ENCODE measurements at places on chromosomes 3 and 15.

- DNase-seq: no peak
These were observed 14.8 kb downstream of the HRH1 start for GRCh38 chr3:11168881-11169805.

DNA sequence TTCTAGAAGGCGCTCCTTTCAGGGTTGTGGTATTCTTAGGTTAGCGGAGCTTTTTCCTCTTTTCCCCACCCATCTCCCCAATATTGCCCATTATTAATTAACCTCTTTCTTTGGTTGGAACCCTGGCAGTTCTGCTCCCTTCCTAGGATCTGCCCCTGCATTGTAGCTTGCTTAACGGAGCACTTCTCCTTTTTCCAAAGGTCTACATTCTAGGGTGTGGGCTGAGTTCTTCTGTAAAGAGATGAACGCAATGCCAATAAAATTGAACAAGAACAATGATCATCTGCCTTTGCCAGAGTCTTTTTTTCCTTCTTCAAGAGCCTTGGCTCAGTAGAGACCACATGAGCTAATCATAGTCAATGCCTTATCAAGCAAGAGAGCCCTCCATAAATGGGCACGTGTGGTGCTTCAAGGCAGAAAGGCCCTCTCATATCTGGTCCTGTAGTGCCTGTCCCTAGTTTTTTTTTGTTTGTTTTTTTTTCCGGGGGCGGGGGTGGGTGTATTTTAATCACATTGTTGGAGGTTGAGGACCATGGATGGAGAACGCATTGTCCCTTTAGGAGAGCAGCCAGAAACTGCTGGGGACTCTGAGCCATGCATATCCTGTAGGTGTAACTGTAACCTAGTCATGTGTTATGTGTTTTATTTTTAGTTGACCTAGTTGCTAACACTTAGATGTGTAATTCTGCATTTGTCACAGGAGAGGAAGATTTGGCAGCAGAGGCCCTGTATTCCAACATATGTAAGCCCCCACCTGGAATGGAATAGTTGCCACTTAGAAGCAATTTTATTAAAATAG, 64.7 kb upstream of the ACAD9 start:
- DNase-seq: no peak

DNA sequence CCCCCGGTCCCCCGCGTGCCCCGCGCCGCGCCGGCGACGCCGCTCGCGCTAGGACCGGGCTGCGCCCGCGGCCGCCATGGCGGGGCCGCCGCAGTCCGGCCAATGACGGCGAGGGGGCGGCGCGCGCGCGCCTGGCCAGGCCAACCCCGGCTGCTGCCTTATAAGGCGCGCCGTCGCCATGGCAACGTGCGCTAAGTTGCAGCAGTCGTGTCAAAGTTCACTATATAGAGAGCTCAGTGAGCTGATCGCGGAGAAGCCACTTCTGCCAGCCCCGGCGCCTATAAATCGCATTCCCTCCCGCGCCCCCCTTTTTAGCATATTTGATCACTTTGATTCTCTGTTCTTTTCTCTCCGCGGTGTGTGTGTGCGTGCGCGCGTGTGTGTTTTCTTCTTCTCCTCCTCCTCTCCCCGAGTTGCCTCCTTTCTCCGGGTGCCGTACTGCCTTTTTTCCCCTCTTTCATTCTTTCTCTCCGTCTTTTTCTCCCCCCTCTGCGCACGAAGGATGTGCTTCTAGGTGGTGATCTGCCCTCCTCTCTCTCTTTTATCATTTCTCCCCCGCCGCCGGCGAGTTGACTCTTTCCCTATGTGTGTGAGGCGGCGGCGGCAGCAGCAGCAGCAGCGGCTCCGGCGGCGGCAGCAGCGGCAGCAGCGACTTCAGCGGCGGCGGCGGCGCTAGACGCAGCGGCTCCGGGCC, at the start of gene NR2F2:
Gene NR2F2, plus strand, starts transcription at position 251 of the 694 bp plus-strand sequence. CDS start 1,406 bp downstream, outside the sequence.
- DNase-seq: peak; percentile 44

DNA sequence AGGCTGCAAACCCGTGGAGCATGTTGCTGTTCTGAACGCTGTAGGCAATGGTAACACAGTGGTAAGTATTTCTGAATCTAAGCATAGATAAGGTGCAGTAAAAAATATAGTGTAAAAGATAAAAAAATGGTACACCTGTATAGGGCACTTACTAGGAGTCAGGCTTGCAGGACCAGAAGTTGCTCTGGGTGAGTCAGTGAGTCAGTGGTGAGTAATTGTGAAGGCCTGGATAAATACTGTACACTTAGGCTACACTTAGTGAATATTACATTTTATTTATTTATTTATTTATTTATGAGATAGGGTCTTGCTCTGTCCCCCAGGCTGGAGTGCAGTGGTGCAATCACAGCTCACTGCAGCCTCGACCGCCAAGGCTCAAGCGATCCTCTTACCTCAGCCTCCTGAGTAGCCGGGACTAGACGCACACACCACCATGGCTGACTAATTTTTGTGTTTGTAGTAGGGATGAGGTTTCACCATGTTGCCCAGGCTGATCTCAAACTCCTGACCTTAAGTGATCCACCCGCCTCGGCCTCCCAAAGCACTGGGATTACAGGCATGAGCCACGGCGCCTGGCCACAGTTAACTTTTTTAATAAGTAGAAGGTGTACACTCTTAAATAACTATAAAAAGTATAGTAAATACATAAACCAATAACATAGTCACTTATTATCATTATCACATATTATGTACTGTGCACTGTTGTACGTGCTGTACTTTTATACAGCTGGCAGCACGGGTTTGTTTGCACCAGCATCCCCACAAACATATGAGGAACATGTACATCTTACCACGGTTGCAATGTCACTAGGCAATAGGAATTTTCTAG, 155.1 kb downstream of the IGF1R start:
- no peak for DNase-seq

GRCh38 chr3:143507735-143508580, 340.3 kb downstream of the SLC9A9 start:
- no peak for DNase-seq

DNA sequence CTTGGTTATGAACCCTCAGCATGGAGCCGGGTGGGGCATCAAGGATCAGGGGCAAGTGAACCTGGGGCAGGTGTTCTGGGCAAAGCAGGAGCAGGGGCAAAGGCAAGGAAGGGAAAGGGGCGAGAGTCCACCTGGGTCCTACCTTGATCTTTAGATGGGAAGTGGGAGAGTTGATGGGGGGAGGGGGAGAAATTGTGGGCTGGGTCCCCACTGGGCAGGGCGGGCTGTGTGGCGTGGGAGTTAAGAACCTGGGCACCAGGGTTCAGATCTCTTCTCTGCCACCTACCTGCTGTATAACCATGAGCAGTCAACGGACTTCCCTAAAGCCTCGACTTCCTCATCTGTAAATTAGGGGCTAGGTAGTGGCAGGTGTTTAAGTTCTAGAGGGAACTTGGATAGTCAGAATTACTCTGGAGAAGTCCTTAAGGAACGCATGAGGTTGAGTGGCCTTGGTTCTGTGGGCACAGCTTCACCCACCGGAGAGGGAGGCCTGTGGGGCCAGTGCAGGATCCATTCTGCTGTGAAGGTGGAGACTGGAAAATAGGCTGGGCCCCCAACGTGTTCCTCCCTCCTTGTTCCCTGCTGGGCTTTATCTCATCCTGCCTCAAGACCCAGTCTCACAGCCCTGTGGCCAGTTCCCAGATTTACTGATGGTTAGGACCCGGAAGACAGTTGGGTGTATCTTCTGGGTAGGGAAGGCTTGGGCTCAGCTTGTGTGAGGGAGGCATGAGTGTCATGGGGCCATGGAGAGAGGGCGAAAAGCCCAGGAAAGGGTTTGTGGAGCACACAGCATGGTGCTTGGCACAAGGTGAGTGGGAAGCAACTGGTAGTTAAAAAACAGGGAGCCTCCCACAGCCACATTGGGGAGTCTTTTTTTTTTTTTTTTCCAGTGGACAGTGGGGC, 90.6 kb downstream of the EEFSEC start:
- no peak for DNase-seq

DNA sequence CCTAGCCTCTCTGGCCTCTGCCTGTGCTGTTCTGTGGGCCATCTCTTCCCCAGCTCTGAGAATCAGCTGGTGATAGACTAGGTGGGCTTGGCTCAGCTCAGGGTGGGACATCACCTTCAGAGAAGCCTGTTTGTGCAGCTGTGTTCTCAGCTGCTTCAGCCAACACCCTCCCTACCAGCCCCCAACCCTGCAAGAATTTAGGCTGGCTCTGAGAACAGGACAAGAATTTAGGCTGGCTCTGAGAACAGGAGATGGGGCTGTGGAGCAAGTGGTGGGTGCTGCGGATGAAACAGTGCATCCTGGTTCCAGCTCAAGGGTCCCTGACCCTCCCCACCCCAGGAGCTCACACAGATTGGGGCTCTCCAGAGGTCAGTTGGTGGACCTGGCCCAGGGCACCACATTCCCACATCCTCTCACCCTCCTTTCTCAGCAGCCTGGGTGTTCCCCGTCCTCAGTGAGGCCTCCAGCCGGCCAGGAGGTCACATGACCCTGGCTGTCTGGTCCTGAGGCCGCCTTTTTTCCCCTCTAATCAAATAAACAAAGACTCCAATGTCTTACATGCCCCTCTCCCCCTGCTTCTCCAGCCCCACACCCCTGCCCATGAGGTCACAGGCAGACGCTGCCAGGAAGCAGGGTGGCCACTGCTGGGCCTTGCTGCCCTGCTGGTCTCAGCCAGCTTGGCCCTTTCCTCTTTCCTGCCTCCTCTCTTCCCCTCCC, 14.9 kb downstream of the PLEKHO2 start:
- DNase-seq: no peak

- no peak for DNase-seq
These were observed 117.4 kb downstream of the TIGIT start for GRCh38 chr3:114411190-114411668.

DNA sequence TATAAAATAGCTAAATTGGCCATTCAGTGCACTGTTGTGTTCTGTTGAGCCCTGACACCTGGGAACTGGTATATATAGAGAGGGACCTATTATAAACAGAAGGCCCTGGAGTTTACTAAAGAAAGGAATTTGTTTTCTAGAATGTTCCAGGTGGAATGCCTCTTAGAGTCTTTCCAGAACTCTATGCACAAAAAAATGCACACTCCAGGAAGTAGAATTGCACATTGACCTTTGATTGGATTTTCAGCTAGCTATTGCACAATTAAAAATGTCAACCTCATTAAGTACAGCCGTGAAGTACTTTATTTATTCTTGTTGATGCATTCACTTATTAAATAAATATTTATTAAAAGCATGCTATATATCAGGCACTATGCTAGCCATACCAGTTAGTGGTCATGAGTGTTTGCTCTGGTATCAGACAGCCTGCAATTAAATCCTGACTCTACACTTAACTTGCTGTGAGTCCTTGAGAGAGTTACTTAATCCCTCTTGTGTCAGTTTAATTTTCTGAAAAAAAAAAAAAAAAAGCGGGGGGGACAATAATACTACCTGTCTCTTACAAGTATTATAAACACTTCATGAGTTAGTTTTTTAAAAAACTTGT, 40.8 kb downstream of the NDUFB4 start:
- no peak for DNase-seq

DNA sequence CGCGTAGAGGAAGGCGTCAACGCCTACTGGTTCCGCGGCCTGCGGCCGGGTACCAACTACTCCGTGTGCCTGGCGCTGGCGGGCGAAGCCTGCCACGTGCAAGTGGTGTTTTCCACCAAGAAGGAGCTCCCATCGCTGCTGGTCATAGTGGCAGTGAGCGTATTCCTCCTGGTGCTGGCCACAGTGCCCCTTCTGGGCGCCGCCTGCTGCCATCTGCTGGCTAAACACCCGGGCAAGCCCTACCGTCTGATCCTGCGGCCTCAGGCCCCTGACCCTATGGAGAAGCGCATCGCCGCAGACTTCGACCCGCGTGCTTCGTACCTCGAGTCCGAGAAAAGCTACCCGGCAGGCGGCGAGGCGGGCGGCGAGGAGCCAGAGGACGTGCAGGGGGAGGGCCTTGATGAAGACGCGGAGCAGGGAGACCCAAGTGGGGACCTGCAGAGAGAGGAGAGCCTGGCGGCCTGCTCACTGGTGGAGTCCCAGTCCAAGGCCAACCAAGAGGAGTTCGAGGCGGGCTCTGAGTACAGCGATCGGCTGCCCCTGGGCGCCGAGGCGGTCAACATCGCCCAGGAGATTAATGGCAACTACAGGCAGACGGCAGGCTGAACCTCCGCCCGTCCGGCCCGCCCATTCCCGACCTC, 4.1 kb downstream of the ISLR2 start:
- DNase-seq: no peak

- no peak for DNase-seq
These were observed 272.8 kb upstream of the TTC14 start for GRCh38 chr3:180329187-180329586.

- DNase-seq: no peak
These were observed 107.0 kb downstream of the ALCAM start for GRCh38 chr3:105473521-105474223.

DNA sequence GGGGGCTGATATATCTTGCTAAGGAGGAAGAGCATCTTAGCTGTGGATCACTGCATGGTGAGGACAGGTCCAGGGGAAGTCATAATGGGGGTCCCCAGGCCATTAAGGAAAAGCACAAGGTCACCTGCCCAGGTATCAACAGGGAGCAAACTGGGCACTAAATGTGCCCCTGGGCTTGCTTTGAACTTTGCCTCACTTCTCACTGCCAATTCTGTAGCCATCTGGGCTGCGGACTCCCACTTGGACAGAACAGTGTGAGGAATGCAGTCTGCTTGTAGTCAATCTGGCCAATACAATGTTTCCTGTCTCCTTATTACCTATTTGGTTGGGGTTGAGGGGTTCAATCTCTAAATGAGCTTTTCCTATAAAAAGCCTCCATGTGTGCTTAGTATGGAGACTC, 21.3 kb downstream of the ARRDC4 start:
- DNase-seq: no peak

DNA sequence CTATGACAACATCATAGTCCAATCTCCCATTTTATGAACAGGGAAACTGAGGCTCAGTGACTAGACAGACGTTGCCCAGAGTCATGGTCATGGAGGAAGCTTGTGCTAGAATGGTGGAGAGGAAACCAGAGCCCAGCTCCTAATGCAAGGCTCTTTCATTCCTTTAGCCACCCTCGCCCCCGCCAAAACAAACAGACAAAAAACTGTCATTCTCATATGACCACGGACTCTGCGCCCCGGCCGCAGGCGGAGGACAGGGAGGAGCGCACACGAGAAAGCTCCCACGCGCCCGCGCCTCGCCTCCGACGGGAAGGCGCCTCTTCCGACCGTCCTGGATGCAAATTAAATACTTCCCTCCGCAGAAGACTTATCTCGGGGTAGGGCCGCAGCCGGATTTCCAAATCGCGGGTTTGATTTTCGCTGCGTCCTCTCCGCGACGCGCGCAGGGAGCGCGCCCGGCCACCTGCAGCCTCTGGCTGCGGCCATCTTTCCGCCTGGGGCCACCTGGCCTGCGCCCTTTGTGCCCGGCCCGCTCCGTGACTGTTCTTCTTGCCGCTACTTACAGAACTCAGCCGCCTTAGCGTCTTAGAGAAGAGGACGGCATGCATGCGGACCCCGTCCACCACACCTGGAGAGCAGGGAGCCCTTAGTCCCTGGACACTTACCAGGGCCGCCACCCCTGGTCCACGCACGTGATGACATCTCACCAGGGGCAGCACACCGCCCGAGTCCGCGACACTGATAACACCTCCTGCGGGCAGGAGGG, 670 bp upstream of the ATP13A3 start:
- peak; percentile 26 for DNase-seq

GRCh38 chr3:126213379-126214028, 33.1 kb upstream of the ALDH1L1 start:
- DNase-seq: no peak
